T1000 (cell line): ENCODE measurements at places on chromosomes 3 and 15.

DNA sequence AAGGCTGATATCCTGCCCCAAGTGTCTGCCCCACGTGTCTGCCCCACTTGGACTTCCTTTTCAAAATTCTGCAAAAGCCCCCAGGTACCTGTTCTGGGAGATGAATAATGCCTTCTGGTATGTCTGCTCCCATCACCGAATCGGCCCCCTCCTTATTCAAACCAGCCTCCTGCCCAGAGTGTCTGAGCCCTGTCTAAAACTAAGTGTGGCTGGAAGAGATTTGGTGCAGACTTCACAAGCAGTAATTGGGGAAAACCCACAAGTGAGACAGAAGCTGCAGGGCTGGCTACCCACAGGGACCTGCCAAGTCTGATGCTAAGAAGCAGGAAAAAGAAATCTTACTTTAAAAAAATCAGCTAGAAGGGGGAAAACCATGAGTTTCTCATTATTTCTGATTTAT lies 85.1 kb downstream of the DUT start:
- DNase-seq, result no peak

DNA sequence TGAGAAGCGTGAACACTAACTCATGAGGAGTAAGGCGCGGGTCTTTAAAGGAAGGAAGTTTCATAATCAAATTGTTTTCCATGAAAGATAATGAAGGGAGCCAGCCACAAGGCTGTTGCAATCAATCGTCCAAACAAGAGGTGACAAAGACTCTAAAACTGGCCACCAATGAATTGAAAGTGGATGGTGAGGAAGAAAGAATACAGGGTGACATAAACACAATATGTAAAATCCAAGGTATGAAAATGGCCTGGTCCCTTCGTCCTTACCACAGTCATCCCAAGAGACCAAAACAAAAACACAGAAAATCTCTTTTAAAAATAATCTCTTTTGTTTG lies 12.0 kb downstream of the CD86 start:
- DNase-seq, result no peak

- DNase-seq, result no peak
Observed at GRCh38 chr15:41966920-41967465, 5.4 kb downstream of the EHD4 start.

GRCh38 chr15:75517233-75517632 lies 61.9 kb downstream of the PTPN9 start:
- no peak for DNase-seq

GRCh38 chr15:58167095-58167691 lies 29.0 kb downstream of the AQP9 start:
- no peak for DNase-seq

DNA sequence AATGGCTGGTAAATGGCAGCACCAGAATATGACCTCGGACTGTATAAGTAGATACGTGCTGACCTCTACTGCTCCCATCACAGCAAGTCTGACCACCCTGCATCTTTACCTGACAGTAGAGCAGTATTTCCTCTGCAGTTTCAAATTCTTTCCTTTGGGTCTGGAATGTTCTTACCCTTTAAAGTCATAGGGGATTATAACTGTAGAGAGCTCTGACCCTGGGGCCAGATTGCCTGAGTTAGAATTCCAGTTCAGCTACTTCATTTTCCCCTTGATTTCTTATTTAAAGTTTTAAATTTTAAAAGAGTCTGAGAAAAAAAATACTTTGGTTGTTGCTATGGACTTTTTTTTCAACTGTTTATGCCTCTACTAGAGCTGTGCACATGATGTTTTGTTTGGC lies 237.7 kb downstream of the NR1D2 start:
- DNase-seq, result no peak

DNA sequence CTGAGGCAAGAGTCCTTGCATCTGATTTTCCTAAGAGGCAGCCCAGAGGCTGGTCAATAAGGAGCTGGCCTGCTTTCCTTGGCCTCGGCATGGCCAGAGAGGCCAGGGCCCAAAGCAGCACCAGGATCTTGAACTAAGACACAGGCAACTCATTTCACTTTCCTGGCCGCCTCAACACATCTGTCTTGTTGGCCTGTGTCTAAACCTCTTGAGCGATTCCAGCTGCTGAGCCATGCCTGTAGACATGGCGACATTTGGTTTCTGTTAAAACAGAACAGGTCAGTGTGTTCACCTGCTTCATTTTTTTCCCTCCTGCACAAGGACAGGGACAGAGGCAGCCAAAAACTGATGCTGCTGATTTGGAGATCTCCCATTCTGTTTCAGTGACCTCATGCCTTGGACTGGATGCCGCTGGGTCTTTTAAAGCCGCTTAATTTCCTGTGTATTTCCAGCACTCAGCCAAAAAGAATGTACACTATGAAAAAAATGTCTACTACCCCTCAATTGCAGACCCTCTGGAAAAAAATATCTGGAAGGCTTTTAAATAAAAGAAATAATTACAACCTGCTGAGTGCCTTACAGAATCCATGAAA lies 266.6 kb upstream of the ICE2 start:
- no peak for DNase-seq

DNA sequence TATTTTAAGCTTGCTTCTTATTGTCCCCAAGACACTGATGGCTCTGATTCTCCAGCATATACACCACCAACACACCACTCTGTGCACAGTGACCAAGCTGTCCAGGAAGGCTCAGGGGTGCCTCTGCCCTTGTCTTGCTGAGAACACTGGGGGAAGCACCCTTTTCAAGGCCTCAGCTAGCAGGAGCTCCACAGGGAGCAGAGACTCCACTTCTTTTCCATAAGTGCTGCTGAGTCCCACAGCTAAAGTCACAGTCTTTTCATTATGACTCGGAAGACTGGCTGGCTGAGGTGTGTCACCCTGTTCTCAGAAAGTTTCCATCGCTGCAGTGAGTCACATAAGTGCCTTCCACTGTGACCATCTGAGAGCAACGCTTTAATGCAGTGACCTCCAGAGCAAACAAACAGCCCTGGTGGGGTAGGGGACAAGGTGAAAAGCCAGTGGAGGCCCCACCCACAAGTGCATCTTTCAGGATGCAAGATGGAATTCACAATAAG lies 226.9 kb upstream of the CHRNA7 start:
- no peak for DNase-seq

- DNase-seq, result no peak
Observed at GRCh38 chr3:197137751-197138150, 108.1 kb upstream of the MELTF start.

- DNase-seq, result no peak
Observed at GRCh38 chr3:160641665-160642309, 35.2 kb upstream of the ARL14 start.

- no peak for DNase-seq
Observed at GRCh38 chr15:45179221-45179985, 8.4 kb downstream of the SHF start.

DNA sequence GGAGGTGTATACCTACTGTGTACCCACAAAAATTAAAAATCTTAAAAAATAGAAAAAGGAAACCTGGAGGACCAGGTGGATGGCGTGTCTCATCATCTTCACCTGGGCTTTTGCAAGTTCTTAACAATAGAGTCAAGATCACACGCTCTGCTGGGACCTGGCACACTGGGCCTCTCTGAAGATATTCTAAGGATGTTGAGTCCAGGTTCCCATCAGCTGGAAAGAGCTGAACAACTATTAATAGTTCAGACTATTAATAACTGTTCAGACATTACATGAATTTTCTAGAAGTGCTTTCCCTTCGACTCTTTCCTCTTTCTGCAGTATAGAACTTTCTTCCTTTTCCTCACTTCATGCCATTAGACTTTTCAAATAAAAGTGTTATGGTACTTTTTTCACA lies 320.2 kb upstream of the IL12A start:
- DNase-seq, result no peak

GRCh38 chr15:35305946-35306345 lies 220.9 kb upstream of the NANOGP8 start:
- DNase-seq, result no peak
